Activated B cell treated with CpG ODN at 0.5 μM for 24 hours (primary cell): ENCODE measurements at places on chromosomes 6 and 20. TPM values are rescaled to one million over a fixed set of nuclear protein-coding genes. Genes with fewer than 3 reads are reported as not detected.

The OR2H2 gene
- total RNA-seq, result not detected in 2 replicates

The TRIM15 gene
- total RNA-seq, result not detected in 2 replicates

- DNase-seq, result no peak
Observed at GRCh38 chr6:157238346-157238745, 85.0 kb downstream of the TMEM242 start.

The SLC25A27 gene
- total RNA-seq, result 0.29 and 0.78 TPM in 2 replicates

GRCh38 chr6:139679516-139680179, 305.2 kb upstream of the CITED2 start:
- no peak for DNase-seq

The PLEKHG1 gene
- total RNA-seq, result 199 and 219 TPM in 2 replicates

DNA sequence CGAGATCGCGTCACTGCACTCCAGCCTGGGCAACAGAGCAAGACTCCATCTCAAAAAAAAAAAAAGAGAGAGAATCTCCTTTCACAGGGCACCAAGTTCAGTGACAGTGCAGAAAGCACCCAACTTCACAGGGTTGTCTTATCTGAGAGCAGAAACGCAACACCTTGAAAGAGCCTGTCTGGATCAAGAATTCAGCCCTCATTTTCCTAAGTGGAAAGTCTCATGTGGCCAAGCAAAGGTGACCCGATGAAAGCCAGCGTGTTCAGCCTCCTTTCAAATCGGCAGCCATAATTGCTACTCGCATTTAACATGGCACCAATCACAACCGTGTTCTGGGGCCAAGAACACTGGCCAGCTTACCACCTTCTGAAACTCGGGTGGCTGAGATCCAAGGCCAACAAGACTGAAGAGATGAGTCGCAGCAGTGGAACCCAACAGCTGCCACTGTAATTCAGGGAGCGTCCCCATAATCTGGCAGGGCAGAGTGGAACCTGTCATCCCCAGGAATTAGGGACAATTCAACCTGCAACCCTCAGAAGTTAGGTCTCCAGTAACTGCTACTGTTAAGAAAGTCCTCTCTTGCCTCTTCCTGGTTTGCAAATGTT, 536.7 kb upstream of the JARID2 start:
- no peak for DNase-seq

GRCh38 chr20:63573647-63574131, 350 bp downstream of the HELZ2 start:
- no peak for DNase-seq

GRCh38 chr20:4109307-4109940, 94.1 kb upstream of the RNF24 start:
- no peak for DNase-seq

DNA sequence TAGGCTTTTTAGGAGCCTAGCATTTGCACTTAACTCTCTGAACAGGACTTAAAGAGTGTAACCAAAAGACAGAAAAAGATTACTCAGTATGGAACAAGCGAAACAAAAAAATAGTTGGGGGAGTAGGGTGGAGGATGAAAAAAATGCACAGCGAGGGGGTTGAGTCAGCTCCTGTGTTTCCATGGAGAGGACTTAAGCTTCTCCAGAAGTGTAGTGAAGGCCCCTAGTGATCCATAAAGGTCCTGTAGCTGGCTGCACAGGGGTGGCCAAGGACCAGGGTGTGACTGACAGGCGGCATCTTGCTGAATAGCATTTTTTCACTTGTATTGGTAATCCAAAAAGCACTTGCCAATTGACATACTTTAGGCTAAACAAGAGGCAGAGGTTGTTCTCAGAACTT, 533.9 kb downstream of the RFPL4B start:
- no peak for DNase-seq

The FLRT3 gene
- total RNA-seq, result not detected in 2 replicates

DNA sequence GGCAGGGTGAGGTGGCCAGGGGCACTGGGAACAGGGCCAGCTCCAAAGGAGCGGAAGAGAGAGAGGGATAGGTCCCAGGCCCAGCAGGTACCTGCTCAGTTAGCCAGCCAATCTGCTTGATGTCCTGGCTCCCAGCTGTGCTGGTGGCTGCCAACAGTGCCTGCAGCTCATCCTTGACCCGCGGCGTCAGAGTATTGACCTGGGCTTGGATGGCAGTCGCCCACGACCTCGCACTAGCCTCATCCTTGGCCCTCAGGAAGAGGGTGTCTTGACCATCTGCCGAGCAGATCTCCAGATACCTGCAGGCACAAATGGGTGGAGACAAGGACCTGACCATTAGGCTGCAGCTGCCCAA, 11.1 kb upstream of the CDK5RAP1 start:
- no peak for DNase-seq
